ENCODE measurements at places on chromosomes 1 and 21.

DNA sequence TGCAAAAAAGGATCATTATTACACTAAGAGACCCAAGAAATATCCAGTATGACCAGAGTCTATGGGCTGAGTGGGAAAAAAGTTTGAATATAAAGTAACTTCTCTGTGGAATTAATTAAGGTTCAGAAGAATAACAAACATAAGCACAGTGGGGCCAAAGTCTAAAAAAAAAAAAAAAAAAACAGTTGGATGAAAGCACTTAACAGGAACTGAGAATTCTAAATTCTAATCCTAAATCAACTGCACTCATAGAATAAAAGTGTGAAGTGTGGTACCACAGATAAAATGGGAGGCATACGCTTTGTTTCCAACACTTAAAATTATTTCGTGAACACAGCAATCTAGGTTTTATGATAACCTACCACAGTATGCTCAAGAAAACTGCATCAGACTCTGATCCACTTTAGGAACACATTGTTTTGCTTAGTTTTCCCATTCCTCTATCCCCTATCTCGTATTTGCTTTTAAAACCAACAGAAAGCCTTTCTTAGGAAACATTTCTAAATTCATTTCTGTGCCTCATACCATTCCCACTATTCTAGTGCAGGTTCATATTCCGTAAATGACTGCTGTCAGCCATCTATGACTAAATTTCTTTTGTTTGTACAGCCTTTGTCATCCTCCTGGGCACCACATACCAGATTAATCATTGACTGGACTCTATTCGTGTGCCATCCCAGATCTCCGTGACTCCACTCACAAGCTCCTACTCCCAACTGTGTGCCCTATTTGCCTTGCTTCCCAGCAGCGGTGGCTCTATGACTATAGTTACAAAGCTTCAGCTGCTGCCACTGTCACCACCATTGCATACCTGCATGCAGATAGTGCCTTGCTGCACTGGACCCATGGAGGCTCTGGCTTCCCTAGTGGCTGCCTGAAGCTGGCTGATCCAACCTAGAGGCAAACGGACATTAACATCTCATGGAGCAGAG is 24.9 kb downstream of the CHML start:
- DNase-seq: no peak

DNA sequence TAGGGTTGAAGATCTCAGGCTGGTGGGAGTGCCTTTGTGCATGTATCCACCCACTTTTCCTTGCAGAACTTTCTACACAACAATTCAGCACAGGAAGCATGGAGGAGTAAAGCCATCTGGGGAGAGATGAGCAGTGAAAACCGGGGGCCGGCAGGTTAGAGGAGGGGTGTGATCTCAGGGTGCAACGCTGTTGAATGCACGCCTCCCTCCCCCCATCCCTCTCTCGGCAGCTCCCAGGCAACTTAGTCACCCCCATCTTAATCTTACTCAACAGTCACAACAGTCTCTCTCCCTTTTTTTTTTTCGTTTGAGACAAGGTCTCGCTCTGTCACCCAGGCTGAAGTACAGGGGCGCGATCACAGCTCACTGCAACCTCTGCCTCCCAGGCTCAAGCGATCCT is 16.6 kb upstream of the ABCG1 start:
- DNase-seq: no peak

DNA sequence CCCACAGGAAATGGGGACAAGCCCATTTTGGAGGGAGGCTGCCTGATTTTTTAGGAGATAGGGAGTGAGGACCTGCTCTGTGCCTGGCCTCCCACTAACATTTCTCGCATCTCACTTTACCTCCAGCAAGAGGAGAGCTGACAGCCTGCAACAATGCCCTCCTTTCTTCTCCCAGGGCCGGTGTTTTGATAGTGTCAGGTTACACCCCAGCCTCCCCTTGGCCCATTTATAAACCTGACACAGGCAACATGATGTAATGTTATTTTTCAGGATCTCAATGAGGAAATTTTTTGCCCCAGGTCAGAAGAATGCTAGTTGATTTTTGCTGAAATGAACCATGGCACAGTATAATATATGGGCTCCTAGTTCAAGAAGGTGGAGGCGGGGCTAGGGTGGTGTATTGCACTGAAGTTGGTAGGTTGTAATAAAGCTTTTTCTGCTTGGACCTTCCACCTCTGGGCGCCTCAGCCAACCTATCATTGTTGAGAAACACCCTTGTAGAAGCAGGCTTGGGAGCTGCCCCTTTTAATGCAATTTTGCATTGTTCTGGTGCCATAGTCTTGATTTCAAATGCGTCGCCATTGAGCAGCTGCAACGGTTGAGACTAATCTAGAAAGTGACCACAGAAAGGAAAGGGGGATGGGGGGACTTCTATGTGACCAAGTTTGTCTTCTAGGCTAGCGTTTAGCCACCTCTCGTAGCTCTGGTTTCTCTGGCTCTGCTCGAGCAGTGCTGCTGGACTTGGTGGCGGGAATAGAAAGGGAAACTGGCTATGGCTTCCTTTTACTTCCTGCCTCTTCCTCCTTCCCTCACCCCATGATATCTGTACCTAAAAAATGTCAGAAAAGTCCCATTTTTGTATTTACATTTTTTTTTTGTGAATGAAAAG is 53.0 kb downstream of the PBX1 start:
- no peak for DNase-seq

GRCh38 chr1:86345042-86345441 is 51.1 kb downstream of the ODF2L start:
- DNase-seq: no peak

- DNase-seq: no peak
Measured at GRCh38 chr1:78918157-78918556, 88.4 kb downstream of the ADGRL4 start.

GRCh38 chr1:109268431-109269211 is 14.3 kb downstream of the PSRC1 start:
- no peak for DNase-seq

GRCh38 chr1:234062166-234062565 is 157.7 kb downstream of the SLC35F3 start:
- no peak for DNase-seq

DNA sequence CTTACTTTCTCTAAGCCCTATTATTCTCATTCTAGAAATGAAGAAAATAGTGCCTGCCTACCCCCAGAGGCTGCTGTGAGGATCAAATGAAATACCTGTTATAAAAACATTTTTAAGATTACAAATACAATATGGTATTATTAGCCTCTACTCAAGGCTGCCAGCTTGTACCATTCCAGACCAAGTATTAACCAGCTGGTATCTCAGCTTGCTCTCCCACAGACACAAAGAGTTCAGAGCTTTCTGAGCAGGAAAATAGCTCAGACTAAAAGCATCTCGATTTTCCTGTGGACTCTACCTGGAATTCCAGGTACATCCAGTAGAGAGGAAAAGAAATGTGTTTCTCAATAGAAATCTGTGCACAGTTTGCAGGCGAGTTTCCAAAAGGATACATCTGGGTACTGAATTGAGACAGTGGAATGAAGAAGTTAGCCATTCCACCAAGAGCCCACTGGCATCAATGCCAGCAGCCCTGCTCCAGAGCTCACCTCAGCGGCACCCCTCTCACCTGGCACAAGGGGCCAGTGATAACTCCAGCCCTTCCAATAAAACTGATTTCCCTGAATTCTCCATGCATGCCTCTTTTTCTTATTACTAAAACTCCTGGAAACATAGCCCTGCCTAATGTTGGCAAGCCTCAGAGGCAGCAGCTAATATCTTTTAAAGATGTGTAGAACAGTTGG is 31.0 kb downstream of the TGFBR3 start:
- DNase-seq: no peak

DNA sequence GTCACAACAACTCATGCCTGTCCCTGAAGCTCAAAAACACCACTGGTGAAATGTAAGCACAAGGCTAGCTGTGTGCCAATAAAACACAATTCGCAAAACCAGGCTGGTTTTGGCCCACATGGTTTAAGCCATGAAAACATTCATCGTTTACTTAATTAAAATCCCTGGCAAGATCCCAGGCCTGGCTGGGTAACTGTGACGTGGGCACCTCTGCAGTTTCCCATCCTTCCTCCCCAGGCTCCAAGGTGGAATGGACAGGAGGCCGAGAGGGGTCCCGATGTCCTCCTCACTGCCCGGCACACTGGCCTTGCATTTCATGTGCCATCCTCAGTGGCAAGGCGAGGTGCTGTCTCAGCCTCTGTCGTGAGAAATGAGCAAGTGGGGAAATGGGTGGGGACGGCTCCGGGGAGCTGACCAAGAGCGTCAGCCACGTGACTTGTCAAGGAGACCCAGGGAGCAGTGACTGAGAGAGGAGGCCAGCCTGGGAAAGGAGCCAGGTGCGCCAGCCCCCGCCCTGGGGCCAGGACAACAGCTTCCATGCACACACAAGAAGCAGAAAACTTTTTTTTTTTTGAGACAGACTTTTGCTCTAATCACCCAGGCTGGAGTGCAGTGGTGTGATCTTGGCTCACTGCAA is 153.1 kb upstream of the RAB4A start:
- DNase-seq: peak; percentile 46

DNA sequence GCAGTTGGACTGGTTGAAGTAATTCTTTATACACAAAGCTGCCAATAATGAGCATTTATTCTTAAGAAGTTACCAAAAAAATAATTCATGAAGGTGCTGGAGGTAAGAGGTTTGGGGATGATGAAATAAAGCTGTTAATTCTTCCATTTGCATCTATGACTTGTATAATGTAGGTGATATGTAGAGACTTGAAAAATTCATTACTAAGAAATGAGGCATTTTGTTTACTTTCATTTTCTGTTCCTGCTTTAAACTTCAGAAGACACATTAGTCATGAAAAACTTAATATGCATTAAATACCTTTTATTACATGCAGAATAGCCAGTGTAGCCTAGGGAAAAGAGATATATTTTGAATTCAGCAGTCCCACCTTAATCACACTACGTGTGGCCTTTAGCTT is 214.2 kb downstream of the SLC44A5 start:
- no peak for DNase-seq

DNA sequence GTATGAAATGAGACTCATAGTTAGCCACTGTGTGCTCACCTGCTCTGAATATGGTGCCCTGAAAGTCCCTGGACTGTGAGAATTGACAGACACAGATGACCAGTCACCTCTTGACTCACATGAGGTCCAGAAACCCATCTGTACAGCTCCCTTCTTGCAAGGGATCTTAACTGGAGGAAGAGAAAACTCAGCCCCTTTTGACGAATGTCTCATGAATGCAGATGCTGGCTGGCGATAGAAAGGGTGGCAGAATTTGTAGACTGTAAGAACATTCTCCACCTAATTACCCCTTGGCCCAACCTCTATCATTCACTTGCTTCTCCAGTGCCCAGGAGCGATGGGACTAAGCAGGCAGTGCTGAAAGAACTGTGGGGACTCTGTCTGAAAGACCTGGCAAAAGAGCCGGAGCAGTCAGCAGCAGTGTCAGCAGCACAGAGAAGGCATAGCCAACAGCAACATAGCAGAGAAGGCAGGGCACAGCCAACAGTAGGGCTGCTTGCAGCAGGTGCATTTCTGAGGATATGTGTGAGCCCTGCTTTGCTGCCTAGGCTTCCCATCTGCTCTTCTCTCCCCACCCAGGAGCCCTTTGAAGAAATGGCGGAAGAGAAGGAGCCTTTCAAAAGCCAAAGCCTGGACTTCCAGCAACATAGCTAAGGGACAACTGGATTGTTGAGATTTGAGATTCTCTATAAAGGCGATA is 25.8 kb upstream of the IFNGR2 start:
- DNase-seq: no peak

DNA sequence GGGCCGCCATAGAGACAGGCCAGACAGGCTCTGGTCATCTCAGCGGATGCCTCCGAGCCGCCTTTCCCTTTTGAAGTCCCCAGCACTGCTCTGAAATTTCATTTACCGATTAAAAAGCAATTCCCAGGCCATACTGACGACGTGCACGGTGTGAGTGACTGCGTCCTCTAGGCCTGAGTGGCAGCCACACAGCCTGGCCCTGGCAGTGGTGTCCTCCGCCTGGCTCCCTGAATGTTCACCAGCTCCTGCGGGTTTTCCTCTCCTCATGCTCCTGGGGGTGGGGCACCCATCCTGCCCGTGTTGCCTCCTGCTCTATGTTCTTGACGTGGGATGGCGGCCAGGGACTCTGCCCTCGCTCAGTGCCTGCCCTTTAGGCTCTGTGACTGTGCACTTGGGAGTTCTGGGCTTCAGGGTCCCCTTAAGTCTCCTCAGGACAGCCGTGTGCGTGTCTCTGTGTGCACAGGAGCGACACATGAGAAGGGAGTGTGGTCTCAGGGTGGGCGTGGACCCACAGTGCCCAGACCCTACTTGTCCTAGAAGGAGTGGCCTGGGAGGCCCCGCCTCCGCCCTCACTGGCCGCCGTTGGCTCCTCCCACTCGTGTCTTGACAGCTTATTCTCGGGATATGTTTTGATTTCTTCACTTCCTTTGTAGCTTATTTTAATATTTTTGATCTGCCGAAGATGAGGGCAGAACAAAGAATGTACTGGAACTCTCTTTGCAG is 3.6 kb downstream of the SKI start:
- peak; percentile 92 for DNase-seq

DNA sequence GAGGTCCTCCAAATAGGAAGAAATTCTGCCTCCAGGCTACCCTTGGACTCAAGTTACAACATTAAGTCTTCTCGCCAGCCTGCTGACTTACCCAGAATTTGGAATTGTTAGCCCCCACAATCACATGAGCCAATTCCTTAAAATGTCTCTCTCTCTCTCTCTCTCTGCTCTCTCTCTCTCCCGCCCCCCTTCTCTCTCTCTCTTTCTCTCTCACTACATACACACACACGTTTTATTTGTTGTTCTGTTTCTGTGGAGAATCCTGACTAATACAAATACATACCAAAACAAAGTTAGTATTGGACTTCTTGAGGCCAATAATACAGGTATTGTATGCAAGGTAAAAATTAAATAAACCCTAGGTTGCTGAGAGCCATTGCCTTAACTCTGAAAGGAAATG is 72.1 kb downstream of the TNFSF18 start:
- no peak for DNase-seq

GRCh38 chr1:156055281-156056048 is 883 bp downstream of the LAMTOR2 start:
- no peak for DNase-seq

- DNase-seq: no peak
Measured at GRCh38 chr1:22643928-22644327, 495 bp downstream of the C1QC start.

DNA sequence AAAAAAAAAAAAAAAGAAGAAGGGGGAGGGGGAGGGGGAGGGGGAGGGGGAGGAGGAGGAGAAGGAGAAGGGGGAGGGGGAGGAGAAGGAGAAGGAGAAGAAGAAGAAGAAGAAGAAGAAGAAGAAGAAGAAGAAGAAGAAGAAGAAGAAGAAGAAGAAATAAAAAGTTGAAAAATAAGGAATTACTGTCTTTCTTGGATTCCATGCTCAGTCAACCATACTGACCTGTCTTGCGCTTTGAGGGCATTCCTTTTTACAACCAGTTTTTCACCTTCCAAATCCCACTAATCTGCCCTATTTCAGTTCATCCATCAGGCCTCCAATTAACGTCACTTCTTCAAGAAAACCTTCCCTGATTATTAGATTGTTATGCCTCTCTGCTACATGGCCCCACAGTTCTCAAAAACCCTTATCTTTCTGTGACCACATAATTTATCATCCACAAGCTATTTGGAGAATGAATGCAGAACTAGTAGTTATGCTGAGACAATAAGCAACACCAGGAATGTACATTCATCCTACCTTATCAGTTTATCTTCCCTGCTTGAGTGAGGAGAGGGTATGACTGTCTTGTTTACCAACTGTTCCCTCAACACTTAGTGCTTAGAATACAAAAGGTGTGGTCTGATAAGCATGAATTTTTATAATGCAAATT is 57.5 kb upstream of the GUCA2A start:
- no peak for DNase-seq

All from tibial nerve (tissue), 4 donors.